ENCODE measurements at places on chromosomes 5 and 9.
A peak's percentile ranks its signal among the peaks of the same experiment; 100 is the strongest.

- no peak for DNase-seq
Measured at GRCh38 chr5:1000329-1000728, 8.3 kb upstream of the NKD2 start.

DNA sequence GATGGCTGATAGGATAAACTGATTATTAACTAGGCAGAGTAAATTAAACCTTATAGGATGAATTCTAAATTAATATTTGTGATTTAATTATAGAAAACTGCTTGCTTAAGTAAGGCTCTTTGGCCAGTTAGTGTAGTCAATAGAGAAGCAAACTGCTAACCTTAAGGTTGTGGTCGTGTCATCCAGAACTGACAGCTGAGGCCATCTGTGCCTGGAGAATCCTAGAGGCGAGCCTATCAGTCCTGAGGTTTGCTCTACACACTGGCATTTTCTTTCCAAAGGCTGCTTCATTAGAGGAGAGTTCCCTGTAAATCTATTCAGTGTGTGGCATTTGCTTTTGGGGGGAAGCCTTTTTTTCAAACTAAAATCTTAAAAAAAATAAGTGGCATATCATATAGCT lies 169.2 kb downstream of the MEF2C start:
- DNase-seq = no peak

- DNase-seq = no peak
Measured at GRCh38 chr5:136103118-136103517, 29.5 kb upstream of the SMAD5 start.

GRCh38 chr9:125889476-125890419 lies 142.6 kb downstream of the PBX3 start:
- peak; percentile 34 for DNase-seq

DNA sequence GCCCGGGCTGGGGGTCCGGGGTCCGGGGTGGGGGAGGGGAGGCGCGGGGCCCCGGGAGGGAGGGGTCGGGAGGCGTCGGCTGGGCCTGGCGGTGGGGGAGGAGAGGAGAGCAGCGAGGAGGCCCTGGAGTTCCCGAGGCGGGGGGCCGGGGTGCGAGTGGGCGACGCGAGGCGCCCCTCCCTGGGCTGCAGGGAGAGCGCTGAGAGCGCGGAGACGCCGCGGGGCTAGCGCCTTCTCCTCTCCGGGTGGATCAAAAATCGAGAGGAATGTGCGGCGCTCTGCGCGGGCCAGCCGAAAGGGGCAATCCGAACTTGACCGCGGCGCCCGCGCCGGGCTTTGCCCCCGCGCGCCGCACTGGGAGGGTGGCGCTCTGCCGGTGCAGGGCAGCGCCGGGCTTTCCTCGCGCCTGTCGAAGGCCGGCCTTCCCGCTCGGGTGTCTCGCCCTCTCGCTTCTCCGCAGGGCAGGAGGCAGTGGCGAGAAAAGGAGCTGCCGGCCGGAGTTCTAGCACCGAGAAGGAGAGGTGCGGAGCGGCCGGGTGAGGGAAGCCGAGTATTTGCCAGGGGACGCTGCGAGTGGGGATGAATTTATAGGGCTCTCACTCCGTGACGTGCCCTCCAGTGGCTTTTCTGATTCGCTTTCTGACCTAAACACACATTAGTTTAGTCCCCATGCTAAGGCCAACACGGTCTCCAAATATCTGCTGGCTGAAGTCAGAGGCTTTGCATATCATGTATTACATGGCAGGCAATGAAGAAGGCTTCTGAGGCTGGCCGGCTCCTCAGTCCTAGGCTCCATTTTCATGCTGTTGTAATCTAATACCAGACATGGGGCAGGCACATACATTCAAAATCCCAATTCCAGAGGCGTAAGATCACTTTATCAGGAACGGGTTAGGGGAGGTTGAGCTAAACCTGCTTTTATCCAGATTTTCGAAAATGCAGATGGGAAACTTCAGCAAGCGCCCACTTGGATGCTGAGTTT lies 503 bp upstream of the GDNF start:
- no peak for DNase-seq

GRCh38 chr5:82176115-82176814 lies 101.9 kb downstream of the RPS23 start:
- DNase-seq = no peak

GRCh38 chr9:15856591-15856990 lies 303.7 kb downstream of the CCDC171 start:
- DNase-seq = no peak

DNA sequence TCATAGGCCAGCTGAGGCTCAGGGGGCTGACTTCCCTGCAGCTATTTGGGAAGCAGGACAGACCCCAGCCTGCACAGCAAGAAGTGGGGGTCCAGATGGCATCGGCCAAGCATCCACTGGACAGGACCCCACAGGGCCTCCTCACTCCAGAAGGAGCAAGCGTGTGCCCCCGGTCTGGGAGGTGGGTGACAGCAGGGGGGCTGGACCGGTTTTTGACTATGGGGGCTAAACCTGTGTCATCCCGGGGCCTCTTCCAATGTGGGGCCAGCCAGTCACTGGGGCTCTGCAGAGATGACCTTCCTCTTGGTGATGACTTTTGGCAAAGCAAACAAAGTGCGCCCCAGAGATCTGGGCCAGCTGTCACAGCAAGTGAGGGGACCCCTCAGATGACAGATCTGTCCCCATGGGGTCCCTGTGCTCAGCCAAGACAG lies 163.9 kb downstream of the OLFM1 start:
- no peak for DNase-seq

- DNase-seq = no peak
Measured at GRCh38 chr5:73330613-73331012, 118.0 kb downstream of the FOXD1 start.

DNA sequence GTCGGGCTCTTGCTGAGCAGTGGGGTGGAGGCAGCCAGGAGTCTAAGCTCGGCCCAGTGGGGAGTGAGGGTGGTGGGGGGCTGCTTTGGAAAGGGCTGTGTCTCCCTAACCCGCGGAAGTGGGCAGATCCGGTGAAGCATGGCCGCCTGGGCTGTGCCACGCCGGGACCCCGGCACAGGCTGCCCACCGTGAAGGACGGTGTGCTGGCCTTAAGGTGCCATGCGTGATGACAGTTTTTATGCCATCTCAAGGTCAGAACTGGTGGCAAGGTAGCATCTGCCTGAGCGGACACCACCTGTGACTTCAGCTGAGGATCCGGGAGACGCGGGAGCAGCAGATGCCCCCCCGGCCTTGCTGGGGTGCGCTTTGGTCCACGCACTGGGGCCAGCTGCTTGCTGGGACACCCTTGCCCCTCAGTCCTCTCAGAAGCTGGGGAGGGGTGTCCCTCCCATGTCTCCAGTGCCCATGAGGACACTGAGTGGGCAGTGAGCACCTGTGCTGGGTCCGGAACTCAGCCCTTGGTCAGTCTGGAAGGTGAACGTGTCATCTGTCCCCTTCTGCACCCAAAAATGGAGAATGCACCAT lies 53.9 kb downstream of the AHRR start:
- DNase-seq = no peak

DNA sequence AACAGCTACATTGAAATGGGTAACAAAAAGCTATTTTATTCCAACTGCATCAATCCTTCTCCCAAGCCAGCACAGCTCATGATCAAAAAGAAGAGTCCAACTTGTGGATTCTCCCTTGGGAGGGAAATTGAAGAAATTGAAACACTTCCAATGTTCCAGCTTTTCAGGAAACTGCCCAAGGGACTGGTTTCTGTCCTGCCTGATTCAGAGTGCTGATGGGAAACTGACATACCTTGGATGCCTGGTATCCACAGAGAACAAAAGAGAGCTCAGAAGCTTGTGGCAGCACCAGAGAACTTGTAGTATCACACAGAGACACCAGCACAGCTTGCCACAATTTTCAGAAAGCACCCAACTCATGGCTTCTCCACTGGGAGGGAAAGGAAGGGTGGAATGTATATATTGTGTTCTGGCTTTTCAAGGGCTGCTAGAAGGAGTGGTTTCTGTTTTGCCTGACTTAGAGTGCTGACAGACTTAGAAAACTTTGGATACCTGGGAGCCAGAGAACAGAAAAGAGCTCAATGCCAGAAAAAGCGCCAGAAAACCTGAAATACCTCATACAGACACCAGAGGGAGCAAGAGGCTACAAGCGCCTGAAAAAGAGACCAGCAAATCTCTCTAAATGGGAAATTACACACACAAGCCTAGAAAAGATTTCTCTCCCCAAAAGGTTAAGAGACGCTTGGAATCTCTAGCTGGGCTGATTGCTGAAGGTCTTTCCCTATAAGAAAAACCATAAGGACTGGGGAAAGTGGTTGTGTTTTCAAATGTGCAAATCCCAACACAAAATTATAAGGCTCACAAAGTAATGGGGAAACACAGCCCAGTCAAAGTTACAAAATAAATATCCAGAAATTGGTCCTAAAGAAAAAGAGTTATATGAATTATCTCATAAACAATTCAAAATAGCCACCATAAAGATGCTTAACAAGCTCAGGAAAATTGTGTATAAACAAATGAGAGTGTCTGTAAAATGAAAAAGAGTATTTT lies 178.8 kb downstream of the SPOCK1 start:
- no peak for DNase-seq

GRCh38 chr5:91126448-91126847 lies 256.7 kb downstream of the ARRDC3 start:
- DNase-seq = no peak

DNA sequence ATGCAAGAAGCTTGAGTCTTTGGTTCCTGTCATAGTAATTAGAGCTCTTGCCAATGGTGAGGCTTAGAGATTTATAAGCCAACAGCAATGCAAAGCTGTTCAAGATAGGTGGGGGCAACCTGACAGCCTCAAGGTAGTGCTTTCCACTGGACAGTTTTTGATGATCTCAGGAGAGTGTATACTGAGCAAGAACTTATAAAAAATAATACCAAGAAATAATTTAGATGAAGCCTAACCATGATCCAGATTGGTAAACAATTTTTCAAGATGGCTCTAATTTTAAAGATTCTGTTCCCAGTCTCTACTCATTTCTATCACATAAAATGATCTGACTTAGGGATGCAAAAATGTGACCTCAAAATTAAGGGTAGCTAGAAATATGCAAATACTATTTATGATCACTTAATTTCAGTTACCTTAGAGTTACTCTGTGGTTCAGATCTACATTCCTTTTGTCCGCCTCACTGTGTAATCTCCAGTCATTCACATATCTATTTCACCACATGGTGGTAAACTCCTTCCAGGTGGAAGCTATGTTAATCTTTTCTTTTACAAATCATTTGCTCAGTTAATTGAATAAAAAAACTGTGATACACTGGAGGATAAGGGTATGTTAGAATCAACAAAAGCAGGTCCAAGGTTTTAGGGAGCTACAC lies 1228.0 kb upstream of the C9orf72 start:
- no peak for DNase-seq

DNA sequence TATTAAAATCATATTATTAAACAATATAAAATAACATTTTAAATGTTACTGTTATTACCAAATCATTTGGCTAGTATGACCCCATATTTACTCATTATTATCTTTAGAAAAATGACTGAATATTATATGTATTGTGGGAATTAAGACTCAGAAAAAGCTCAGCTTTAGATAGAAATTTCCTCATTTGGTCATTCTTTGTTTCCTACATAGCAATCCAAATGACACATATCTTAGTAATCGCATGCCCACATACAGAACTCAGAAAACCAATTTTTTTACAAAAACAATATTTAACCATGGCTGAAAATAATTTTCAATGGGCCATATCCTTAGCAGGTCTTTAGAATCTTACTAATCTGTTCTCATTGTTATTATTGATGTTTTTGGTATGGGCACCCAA lies 53.8 kb upstream of the TSLP start:
- no peak for DNase-seq

DNA sequence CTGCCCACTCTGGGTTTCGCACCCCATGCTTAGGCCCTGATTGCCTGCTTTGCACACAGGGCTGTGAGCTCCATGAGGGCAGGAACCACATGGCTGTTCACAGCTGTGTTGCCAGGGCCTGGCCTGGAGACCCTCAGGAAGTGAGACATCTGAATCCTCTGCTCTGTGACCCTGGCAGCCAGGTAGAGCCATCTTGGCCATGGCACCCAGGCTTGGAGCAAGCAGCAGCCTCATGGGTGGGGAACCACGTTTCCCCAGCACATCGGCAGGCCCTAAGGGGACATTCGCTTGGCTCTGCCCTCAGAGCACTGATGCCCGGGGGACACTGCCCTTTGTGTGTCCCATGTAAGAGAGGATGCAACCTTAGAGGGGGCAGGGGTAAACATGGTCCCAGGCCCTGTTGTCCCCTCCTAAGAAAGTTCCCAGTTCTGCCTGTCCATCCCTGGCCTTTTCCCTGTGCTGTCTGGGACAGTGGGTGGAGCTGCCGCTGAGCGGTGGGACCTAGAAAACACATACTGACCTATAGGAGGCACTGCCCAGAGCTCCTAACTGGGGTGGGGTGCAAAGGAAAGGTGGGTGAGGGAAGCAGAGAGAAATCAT lies 144.1 kb upstream of the IER5L start:
- no peak for DNase-seq

GRCh38 chr5:179304871-179305270 lies 40.4 kb downstream of the ADAMTS2 start:
- no peak for DNase-seq

Measured in activated naive CD4-positive, alpha-beta T cell treated with Interleukin-2 at 50 U/mL for 16 hours (primary cell).